ENCODE measurements at places on chromosomes 1 and 21.

DNA sequence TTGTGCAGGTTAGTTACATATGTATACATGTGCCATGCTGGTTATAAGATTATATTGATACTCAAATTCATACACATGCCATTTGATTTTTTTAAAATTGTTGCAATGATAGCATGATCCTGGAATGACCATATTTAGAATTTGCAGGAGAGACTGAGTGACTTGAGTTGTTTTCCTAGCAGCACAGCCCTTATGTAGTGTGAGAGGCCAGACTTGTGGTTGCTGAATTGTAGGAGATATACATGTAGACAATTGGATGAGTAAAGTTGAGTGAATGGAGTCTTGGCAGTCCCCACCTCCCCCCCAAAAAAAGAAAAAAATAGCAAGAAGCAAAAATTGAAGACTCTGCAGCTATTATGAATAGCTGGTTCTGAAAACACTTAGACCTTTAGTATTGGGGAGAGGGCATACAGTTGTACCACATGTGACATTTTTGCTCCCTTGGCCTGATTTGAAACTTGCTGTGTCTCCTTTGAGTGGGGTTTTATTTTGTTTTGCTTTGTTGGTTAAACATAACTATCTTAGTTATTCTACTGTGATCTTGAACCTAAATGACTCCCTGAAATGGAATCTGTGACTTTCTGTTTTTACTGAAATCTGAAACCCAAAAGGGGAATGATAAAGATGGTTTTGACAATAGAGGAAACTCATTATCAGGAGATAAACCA, 280.3 kb downstream of the HMCN1 start:
- no peak for DNase-seq

DNA sequence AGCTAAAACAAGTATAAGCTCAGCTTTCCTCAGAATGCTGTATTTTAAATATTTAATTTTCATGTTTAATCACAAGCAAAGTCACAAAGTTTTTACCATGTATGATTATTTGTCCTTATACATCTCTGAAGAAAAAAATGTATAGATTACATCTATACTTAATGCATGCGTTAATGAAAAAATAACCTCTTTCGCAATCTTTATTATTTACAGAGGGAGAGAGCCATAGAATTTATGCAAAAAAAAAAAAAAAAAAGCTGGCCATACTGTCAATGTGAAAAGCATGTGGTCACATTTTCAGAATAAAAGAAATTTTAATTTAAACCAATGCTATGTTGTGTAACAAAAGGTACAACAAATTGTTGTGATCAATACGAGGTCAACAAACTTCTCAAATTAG, 148.2 kb downstream of the AKT3 start:
- no peak for DNase-seq

- DNase-seq, result no peak
Measured at GRCh38 chr1:213979751-213980586, 7.8 kb upstream of the PROX1 start.

- DNase-seq, result no peak
Measured at GRCh38 chr1:5847013-5847659, 145.1 kb downstream of the NPHP4 start.

All from NCI-H1436 treated with DMSO at 0.1 percent for 48 hours (cell line).